Activated CD8-positive, alpha-beta memory T cell treated with anti-CD3 and anti-CD28 coated beads for 48 hours (primary cell): ENCODE measurements at places on chromosomes 4 and X.

GRCh38 chr4:48907706-48908477 is 1.3 kb upstream of the OCIAD2 start:
- no peak for DNase-seq

DNA sequence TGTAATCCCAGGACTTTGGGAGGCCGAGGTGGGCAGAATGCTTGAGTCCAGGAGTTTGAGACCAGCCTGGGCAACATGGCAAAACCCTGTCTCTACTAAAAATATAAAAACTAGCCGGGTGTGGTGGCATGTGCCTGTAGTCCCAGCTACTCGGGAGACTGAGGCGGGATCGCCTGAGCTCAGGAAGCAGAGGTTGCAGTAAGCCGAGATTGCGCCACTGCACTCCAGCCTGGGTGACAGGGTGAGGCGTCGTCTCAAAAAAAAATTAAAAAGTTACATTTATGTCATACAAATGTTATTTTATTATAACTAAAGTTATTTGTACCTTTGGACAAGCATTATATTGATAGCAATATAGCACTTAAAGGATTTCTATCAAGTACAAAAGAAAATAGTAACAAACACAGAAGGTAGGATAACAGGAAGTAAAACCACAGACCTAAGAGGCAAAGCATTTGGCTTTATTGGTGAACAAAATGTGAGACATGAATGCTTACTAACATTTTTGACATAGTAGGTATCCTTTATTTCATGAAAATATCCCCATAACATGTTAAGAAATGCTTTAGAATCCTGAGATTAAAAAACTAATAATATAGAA is 51.5 kb downstream of the TMEM165 start:
- DNase-seq = no peak

- DNase-seq = no peak
These were observed 82.9 kb downstream of the OR13H1 start for GRCh38 chrX:131626681-131627296.

DNA sequence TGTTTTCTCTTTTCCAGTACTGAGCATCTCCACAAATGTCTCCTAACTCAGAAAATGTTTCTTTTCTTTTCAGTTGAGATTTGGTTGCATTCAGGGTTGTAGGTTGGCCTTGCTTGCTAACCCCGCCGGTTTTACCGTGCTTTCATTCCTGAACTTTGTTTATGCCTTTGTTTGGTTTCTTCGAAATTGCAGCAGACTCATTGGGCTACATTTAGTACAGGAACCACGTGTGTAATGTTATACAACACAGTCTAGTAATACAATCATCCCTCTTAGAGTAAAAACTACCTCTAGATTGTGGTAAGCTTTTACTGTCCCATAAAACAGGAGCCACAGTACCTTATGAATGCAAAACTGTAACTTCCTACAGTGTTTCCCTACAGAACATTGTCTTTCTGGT is 57.9 kb downstream of the CCKAR start:
- no peak for DNase-seq

GRCh38 chrX:71493111-71493613 is 39.7 kb upstream of the OGT start:
- DNase-seq = no peak

DNA sequence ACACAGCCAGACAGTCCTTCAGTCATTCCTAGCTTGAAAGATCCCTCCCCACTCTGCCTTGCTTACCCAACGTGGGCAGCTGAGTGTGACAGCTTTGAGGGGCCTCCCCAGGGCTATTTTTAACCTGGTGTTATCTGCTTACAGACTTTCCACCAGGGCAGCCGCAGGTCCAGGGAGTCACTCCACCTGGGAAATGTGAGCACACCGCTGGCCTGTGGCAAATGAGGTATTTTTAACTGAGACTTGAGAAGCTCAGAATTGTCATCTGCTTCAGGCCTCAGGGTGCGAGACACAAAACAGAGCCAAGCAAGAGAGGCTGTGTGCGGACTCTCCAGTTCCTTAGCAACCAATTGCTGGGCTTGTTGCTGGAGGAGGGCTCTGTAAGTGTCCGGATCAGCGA is 13.0 kb downstream of the CORIN start:
- DNase-seq = no peak

- no peak for DNase-seq
These were observed 109.6 kb downstream of the MAML3 start for GRCh38 chr4:140044337-140044902.

DNA sequence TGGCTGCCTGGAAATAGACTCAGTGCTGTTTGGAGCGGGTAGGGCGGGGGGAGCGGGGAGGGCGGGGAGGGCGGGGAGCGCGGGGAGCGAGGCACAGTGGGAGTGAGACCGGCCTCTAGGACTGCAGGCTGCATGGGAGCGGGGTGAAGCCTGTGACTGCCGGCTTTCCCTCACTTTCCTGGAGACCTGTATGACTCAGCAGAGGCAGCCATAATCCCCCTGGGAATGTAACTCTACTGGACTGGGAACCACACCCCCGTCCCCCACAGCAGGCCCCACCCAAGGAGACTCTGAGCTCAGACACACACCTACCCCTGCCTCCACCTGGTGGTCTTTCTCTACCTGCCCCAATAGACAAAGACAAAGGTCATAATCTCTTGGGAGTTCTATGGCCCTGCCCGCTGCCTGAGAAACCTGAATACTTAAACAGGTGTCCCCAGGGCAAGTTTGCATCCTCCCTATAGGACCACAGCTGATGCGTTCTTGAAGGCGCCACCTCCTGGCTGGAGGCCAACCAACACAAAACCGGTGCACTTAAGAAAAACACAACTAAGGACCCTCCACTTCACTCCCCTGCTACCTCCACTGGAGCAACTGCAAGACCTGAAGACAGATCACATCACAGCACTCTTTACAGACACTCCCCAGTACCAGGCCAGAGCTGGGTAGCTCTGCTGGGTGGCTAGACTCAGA is 18.0 kb downstream of the HDAC8 start:
- DNase-seq = no peak

DNA sequence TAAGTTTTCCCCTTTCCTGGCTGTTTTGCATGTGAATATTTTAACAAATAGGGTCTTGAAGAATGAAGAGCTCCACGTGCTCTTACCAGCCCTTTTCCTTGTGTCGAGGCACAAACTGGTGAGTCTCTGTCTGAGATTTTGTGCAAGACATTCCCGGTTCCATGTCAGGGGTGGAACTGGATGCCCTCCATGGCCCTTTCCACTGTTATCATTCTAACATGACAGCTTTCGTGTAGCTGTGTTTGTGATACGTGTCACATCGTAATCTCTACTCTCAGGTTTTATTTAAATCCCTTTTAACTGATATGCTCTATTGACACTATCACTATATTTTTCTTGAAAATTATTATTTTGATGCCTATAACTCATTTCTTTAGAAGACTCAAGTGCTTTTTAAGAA is 130.4 kb downstream of the SORBS2 start:
- no peak for DNase-seq

DNA sequence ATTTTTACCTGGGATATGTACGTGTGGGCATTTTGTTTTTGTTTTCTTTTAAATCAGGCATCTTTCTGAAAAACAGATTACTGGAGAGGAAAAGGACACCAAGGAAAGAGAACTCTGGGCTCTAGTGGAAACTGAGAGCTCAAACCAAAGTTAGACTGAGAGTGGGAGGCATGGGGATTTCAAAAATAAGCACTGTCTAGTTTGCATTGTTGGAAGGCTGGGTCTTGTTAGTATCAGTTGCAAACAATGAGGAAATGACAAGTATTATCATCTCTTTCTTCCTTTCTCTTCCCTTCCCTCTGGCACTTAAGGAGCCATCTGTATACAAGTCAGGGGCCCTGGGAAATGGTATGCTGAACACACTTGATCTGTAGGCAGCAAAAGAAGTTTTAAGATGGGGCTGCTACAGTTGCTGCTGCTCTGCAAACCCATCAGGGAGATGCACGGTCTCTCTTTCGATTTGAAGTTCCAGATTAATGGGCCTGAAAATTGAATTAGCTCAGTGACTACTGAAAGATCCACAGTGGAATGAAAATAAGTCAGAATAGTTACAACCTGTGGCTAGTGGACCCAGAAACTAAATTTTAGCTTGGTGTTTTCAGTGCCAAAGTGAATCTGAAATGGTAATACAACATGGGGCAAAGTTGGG is 48.0 kb upstream of the GRXCR1 start:
- no peak for DNase-seq

GRCh38 chr4:177987896-177988295 is 545.7 kb upstream of the AGA start:
- DNase-seq = no peak

GRCh38 chrX:128458888-128459287 is 406.7 kb upstream of the ACTRT1 start:
- DNase-seq = no peak

- no peak for DNase-seq
These were observed 10.9 kb downstream of the DRD5 start for GRCh38 chr4:9792381-9792780.

GRCh38 chr4:184397516-184398163 is 76.7 kb downstream of the IRF2 start:
- no peak for DNase-seq

DNA sequence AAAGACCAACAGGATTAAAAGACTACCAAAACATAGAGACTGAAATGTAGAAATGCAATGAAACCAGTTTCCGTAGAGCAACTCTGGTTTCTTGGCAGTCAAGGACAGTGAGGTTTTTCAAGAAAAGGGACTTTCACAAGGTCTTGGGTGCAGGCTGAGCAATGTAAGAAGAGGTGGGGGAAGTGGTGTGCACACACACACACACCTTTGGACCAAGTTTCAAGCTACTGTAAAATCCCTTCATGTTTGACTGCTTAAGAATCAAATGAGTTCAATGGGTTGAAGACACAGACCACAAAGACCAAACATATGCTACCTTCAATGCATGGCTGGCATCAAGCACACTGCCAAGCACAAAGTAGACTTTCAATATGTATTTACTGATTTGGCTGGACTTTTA is 17.8 kb upstream of the MCF2 start:
- DNase-seq = no peak

DNA sequence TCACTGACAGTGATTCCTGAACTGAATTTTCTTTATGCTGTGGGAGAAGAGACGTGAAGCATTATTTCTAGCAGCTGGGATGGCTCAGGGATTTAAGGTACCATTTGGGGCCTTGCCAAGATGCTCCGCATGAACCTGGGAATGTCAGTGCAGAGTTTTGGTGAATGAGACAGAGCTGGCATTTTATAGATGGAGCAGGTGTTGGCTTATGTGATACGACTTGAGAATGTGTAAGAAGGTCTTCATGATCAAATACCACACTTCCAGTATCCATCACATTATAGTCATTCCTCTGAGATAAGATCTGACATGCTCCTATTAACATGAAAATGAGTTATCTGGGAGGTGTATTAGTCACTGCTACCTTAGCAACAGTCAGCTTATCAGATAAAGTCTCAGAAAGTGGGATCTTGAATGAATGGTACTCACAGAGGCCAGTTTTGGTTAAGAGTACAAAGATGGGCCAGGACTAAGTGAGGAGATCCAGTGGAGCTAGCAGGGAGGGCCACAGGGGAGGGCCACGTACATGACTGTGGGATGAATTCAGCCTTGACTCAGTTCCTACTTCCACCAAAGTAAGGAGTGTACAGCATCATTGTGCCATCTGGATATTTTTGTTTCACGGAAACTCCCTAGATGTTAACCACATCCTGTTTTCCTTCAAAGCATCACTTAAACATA is 116.7 kb downstream of the SPCS3 start:
- no peak for DNase-seq

DNA sequence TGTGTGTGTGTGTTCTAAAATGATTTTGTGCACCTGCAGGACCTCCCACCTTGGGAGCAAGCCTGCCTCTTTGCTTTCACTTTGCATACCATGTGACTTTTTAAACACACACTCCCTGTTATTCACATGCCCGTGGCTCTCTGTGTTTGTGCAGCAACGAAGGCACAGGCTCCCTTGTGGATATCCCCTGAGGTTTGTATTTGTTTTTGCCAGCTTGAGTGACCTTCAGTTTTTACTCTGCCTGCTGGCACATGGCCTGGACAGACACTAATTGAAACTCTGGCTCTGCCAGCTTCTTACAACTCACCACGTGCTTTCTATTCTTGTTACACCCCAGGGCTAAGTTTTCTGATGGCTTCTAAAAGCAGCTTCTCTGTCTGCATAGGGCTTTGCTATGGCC is 885.8 kb downstream of the SH3BGRL start:
- DNase-seq = no peak

- no peak for DNase-seq
These were observed 60.8 kb upstream of the TBC1D9 start for GRCh38 chr4:140816806-140817510.

DNA sequence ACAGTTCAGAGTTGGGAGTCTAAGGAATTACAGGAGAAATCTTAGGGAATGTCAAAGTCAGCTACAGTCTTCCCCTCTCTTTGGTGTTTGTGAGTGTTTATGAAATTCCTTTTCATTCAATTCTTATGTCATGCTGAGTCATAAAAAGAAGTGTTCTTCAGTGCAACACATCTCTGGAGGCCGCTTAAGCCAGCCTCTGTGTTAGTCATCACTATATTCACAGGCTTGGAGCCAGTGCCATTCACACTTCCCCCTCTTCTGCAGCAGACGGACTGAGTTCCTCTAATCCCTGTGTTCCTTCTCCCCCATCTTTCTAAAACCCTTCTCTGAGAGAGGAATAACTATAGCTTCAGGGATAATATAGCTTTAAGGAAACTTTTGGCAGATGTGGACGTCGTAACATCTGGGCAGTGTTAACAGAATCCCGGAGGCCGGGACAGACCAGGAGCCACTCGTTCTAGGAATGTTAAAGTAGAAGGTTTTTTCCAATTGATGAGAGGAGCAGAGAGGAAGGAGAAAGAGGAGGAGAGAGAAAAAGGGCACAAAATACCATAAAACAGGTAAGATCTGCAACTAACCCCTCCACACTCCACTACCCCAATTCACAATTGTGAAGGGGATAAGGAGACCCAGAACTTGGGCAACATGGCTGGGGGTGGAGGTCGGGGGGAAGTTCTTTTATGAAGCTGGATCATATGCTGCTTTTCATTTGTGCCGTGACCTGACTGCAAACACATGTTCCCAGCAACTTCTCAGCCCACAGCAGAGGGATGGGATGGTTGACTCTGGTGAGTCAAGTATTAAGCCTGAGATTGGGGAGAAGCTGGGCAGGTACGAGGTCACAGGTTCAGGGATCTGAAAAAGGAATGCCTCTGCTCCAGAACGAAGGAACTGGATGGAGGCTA is at the start of gene SRPX2:
Gene SRPX2 (plus strand): TSS at position 244 of the 905 bp plus-strand sequence. CDS start 2,124 bp downstream, outside the sequence.
- DNase-seq = no peak

DNA sequence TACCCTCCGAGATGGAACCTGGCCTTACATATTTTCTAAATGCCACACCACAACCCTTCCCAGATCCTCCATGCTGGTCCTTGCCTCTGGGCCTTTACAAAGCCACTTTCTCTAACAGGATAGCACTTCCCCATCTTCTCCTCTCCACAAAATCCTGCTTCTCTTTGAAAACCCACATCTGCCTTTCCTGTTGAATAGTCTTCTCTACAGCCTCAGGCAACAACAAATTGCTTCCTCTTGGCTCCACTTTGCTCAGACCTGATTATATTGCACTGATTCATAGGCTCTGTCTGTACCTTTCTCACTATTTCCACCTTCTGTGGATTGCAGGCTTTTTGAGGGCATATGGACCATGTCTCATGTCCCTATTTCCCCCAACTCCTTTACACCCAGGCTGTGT is 203.7 kb upstream of the MBNL3 start:
- no peak for DNase-seq

- DNase-seq = no peak
These were observed 191.0 kb upstream of the ARX start for GRCh38 chrX:25206778-25207177.
